Activated CD4-positive, CD25-positive, alpha-beta regulatory T cell treated with anti-CD3 and anti-CD28 coated beads, Interleukin-2, amount 50 U/mL, for 72 hours (primary cell): ENCODE measurements at places on chromosomes 4 and X.

GRCh38 chr4:55117511-55117910, 7.9 kb downstream of the KDR start:
- no peak for DNase-seq

DNA sequence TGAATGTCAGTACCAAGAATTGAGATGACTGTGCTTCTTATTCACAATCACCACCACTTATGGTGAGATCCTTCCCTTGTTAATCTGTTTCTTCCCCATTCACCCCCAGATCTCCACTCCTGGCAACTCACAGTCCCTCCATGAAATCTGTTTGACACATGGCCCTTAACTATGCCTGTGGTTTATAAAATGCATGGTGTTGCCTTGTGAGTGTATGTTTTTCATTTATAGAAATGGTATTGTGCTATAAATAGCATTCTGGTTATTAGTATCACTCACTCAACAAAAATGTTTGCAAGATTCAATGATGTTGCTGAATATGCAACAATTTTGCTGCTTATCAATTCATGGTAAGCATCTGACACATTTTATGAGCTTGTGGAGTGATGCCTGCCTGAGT, 131.0 kb downstream of the PRKX start:
- no peak for DNase-seq

GRCh38 chrX:136039968-136040367, 54.7 kb downstream of the SLC9A6 start:
- no peak for DNase-seq

- DNase-seq: no peak
These were observed 651.4 kb downstream of the IQCM start for GRCh38 chr4:149164282-149164681.

GRCh38 chrX:51568586-51568985, 50.1 kb downstream of the CENPVL3 start:
- DNase-seq: no peak

DNA sequence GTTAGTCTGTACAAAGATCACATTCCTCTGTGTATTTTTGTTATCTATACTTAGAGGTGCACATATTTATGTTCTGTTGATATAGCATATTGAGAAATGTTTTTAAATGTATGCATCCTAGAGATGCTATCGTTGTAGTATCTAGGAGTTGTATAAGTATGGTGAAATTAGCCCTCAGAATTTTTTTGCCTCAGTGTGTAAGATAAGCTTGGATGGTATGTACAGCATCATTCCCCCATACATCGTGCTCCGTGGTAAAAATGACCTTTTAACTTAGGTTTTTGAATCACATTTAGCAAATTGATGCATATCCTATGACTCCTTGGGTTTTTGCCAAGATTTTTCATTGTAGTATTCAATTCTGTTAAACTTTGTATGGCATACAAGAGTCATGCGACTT, 113.5 kb downstream of the RPA4 start:
- DNase-seq: no peak

DNA sequence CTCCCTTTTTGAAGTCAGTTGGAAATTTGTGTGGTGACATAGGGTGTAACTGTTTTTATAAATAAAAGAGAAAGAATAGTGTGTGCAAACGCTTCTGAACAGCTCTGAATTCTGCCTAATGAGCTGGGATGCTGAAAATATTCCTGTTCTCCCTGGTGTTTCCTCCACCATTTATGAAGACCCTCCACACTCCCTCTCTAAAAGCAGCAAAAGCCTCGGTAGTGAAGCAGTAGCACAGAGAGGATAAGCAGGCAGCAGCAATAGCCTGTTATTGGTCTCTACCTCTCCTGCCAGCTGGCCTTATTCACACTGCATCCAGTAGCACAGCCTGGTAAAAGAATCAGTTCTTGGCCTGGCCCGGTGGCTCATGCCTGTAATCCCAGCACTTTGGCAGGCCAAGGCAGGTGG, 406.1 kb downstream of the IQCM start:
- no peak for DNase-seq

- DNase-seq: no peak
These were observed 215.3 kb upstream of the CTSO start for GRCh38 chr4:156169011-156169410.

GRCh38 chrX:115894087-115894486, 276.5 kb upstream of the AGTR2 start:
- no peak for DNase-seq

GRCh38 chrX:50036426-50036825, 114.0 kb downstream of the CLCN5 start:
- DNase-seq: no peak

- no peak for DNase-seq
These were observed 433.6 kb upstream of the PPP1R2C start for GRCh38 chrX:43211570-43211969.

- no peak for DNase-seq
These were observed 255.8 kb downstream of the COL25A1 start for GRCh38 chr4:109046471-109047201.

GRCh38 chrX:118038614-118039365, 77.8 kb downstream of the KLHL13 start:
- no peak for DNase-seq

- no peak for DNase-seq
These were observed 1278.6 kb downstream of the PCDH7 start for GRCh38 chr4:31998807-31999206.
